ENCODE measurements at places on chromosomes 6 and 20.

GRCh38 chr6:118012944-118013343, 105.9 kb downstream of the SLC35F1 start:
- DNase-seq: no peak

- peak; percentile 75 for DNase-seq
These were observed 122.6 kb upstream of the MCHR2 start for GRCh38 chr6:100116411-100117194.

DNA sequence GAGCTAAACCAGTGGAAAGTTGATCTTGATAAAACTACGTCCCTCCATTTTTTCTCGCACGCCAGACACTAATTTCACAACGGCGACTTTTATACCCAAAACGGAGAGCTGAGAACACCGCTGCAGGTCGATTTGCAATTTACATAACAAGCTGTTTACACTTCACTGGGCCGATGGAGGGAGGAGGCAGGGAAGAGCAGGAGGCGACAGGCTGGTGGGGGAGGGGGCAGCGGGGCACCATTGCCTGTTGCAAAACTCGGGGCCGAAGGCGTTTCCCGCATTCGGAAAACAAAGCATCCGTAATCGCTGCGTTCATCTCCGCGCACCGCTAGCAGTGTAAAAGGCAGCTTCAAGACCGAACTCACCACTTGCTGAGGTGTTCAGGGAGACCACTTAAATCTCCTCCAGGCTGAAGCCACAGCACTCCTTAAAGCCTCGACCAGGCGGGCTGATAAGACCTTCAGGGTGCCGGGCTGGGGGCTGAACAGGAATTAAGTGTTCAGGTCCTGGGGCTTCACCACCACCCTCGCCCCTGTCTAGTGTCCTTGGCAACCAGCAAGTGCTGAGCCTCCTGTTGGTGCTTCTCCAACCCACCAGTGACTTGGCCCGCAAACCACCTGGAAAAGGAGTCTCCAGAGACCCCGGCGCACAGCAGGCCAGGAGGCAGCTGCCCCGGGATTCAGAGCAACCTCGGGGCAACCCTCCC, 2.0 kb upstream of the FOXC1 start:
- peak; percentile 28 for DNase-seq

- DNase-seq: no peak
These were observed 14.7 kb downstream of the PI16 start for GRCh38 chr6:36969240-36969691.

Data from hepatocyte (in vitro differentiated cells).